ENCODE measurements at places on chromosomes 5 and 9.

DNA sequence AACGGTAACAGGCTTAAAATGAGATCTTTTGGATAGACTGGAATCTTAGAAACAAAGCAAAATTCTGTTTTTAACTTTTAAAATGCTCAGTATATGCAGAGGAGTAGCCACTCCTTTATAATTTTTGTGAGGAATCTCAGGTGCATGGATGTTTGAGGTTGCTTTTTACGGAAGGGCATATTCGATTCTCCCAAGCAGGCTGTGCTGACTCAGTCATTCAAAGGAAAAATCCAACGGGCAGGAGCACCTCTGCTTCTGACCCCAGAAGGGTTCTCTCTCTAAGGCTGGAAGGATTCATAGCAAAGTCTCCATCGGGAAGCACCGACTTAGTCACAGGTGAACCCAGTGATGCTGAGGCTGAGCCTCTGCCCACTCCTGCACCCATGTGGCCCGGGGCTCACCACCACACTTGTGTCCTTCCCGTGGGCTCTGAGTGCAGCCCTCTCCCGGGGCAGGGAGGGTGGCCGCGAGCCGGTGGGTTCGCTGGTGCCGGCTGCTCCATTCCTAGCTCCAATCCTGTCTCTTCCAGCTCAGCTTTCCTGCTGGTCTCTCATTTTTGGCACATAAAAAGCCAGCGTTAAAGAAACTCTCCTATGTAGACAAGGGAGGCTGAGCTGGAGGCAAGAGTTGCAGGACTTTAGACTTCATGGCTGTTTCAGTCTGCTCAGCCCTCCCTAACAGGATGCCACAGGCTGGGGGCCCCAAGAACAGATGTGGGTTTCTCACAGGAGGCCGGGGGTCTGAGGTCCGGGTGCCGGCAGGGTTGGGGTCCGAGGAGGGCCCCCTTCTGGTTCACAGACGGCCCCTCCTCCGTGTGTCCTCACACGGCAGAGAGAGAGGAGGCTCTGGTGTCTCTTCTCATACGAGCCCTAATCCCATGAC, 135.6 kb upstream of the LPCAT1 start:
- DNase-seq: no peak

DNA sequence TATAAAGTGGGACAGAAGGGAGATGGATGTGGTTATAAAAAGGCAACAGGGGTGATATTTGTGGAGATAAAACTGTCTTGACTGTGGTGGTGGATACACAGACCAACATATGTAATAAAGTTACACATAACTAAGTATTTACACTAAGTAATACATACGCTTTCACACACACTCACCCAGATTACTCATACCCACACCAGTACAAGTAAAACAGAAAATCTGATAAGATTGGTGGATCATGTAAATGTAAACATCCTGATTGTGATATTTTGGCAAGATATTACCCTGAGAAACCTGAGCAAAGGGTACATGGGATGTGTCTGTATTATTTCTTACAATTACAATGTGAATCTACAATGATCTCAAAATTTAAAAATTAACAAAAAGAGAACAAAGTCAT, 53.3 kb upstream of the SLIT3 start:
- DNase-seq: no peak

DNA sequence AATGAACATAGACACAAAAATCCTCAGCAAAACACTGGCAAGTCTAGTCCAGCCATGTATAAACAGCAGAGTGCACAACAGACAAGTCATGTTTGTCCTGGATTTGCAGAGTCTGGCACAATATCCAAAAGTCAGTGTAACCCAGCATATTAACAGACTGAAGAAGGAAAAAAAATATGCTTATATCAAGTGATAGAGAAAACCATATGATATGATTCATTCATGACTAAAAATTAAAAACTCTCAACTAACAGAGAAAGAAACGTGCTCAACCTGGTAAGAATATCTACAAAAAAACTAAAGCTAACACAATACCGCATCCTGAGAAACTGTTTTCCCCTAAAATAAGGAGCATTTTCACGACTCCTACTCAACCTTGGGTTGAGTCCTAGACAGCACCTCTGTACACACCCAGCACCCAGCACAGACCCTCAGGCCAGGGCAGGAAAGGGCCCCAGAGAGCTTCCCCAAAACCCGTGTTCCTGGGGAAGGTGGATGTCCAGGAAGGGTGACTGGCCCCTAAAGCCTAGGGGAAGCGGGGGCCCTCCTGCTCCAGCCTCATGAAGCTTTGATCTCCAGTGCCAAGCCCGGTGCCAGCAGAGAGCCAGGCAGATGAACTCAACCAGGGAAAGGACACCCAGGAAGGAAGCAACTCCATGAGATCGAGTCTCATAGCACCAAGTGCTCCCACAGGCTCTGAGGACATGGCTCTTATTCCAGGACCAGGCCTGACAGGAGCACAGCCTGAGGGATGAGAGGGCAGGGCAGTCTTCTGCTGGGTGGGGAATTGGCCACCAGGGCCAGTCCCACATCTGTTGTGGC, 38.9 kb downstream of the ADAMTS2 start:
- DNase-seq: no peak

- no peak for DNase-seq
Observed at GRCh38 chr9:89716559-89716958, 111.7 kb downstream of the GADD45G start.

DNA sequence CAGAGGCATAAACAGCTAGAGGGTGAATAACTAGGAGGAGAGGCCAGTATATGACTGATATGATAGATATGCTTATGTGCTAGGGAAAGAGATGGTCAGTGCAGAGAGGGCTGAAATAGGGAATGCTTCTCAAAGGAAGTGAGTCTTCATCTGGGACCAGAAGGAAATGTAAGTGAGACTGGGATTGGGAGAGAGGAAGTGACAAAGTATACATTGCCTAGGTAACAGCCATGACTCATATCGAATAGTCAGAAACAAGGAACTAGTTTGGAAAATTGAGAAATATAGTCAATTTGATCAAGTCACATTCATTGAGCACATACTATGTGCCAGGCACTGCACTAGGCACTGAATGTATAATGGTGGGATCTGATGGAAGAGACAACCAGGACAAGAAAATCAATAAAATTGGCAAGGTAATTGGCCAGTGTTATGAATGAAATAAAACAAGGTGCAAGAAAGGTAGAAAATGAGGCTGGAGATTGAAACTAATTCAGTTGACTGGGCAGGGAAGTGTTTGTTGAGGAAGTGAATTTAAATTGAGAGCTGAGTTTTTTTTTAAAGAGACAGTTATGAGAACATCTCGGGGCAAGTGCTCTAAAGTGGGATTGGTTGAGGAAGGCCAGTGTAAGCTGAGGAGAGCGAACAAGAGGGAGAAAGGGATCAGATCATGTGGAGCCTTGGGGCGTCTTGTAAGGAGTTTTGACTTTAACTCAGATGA, 4.3 kb downstream of the ERAP2 start:
- DNase-seq: no peak

DNA sequence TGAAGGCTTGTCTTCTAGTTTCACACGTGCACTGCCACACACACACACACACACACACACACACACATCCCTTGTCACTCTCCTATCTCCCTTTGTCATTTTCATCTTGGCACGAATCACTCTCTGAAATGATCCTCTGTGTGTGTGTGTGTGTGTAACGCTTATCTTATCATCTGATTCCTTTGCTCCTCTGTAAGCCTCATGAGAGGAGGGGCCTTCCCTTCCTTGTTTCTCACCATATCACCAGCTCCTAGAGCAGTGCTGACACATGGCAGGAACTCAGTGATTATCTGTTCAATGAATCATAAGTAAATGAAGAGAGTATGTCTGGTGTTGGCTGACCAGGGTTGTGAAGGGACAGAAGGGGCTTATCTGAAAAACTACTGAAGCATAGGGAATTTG, 53.3 kb downstream of the PDE4D start:
- no peak for DNase-seq

GRCh38 chr9:117304549-117304948, 110.3 kb downstream of the ASTN2 start:
- no peak for DNase-seq

DNA sequence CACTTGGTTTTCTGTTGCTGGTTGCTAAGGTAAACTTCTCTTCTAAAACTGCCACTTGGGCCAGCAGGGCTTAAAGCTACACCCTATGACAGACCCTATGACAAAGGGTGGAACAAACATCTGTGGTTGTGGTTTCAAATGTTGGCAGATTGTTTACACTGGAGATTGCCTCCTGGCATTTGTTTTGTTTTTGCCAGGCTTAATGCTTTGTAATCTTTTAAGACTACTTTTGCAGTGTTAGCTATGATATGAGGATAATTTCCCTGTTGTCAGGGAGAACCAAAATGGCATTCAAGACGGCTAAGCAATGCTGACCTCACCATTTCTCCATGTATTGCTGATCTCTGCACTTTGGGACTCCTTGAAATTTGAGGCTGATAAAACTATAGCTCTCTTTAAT, 50.3 kb downstream of the MAMDC2 start:
- no peak for DNase-seq

- no peak for DNase-seq
Observed at GRCh38 chr5:6780802-6781391, 67.7 kb downstream of the TENT4A start.

DNA sequence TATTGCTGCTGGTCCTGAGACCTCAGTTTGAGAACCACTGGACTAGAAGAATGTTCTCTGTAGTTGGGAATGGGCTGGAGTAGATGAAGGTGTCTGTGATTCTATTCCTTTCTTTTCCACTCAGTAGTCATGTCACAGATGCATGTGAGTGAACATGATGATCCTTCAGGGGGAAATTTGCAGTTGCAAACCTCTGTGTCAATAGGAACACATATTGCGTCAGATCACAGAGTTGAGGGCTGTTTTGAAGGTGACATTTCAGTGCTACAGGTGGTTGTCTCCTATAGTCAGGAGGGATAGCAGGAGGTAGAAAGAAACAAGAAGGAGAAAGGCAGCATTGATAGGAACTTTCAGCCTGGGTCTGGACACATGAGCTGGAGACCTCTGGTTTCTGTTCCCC, 239.3 kb downstream of the ARHGEF28 start:
- no peak for DNase-seq

DNA sequence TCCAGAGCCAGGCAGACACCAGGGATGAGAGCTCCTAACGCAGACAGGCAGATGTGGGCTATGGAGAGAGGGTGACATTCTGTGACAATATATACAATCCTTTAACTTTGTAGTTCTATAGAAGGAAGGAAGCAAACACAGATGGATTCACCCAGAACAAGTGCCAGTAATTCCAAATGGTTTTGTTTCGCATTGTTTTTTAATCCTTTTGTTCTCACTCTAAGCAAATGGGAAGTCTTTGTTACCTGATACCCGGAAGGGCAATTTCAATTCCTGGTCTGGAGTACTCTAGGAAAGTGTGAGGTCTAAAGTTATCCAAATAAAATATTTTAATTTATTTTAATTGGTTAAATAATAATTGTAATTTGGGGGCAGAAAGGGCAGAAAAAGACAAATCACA, 2.5 kb downstream of the FRMD3 start:
- DNase-seq: no peak
